ENCODE measurements at places on chromosomes 1 and 21. TPM values are rescaled to one million over a fixed set of nuclear protein-coding genes. Genes with fewer than 3 reads are reported as not detected.
A peak's percentile ranks its signal among the peaks of the same experiment; 100 is the strongest.

The COL16A1 gene
- total RNA-seq = 38.2 TPM

The UBL4B gene
- not detected for total RNA-seq

The ERVH48-1 gene
- total RNA-seq = not detected

GRCh38 chr1:54400329-54400728 lies 5.9 kb downstream of the SSBP3 start:
- no peak for DNase-seq

GRCh38 chr21:39326607-39327307 lies 13.3 kb upstream of the BRWD1 start:
- no peak for DNase-seq

The ABCD3 gene
- 92.3 TPM for total RNA-seq

DNA sequence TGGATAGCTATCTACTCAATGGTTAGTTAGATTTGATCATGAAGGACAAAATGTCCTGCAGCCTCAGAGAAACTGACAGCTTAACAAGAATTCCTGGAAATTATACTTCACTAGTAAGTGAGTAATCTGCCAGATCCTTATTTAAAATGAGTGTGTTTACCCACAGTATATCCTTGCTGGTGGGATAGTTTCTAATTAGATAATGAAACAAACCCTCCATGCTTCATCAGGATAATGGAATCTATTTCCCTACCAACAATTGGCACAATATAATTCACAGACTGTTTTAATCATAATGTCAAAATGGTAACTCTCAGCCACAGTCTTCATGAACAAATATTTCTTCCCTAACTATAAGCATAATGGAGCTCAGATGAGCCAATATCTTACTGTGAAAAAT lies 239.4 kb upstream of the ST6GALNAC5 start:
- DNase-seq = no peak

- DNase-seq = peak; percentile 53
Observed at GRCh38 chr1:28893403-28894102, 20.8 kb upstream of the EPB41 start.

GRCh38 chr1:12426030-12426429 lies 192.0 kb downstream of the DHRS3 start:
- DNase-seq = no peak

The SZT2 gene
- 16.7 TPM for total RNA-seq

GRCh38 chr21:39452970-39453342 lies 1.2 kb downstream of the SH3BGR start:
- no peak for DNase-seq

The KCNE2 gene
- total RNA-seq = not detected

The SLC1A7 gene
- not detected for total RNA-seq

GRCh38 chr1:2231532-2232254 lies 3.6 kb downstream of the SKI start:
- DNase-seq = peak; percentile 74

DNA sequence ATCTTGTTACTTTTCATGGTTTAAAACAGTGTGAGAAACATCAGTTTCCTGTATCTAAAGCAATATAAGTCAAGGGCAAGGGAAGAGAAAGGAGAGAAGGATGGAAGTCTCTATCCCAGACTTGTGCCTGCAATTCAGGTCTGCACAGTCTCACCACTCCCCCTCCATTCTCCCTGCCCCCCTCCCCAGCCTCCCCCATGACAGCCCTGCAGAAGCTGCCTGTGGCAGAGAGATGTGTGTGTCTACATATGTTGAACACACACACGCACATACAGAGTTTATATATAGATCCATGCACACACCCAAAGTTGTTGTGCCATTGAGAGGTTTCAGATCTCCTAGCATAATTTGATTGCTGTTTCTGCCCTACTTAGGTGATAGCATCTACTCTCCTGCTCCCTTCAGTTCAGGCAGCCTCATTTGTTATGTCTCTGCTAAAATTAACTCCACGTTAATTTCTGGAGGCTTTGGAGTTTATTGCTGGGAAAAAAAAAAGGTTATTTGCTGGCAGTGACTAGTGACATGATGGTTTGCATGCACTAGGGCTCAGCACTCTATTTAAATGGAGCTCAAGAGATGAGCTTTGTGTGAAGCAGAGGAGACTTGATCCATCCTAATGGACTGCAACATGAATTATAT lies 124.9 kb upstream of the SMYD2 start:
- DNase-seq = no peak

GRCh38 chr1:229217716-229218115 lies 53.2 kb upstream of the RAB4A start:
- DNase-seq = peak; percentile 45

Data from Daoy (cell line).